Stimulated activated CD8-positive, alpha-beta memory T cell treated with anti-CD3 and anti-CD28 coated beads, Interleukin-15, amount 100 ng/mL, for 24 hours (primary cell): ENCODE measurements at places on chromosomes 5 and 9.
A peak's percentile ranks its signal among the peaks of the same experiment; 100 is the strongest.

DNA sequence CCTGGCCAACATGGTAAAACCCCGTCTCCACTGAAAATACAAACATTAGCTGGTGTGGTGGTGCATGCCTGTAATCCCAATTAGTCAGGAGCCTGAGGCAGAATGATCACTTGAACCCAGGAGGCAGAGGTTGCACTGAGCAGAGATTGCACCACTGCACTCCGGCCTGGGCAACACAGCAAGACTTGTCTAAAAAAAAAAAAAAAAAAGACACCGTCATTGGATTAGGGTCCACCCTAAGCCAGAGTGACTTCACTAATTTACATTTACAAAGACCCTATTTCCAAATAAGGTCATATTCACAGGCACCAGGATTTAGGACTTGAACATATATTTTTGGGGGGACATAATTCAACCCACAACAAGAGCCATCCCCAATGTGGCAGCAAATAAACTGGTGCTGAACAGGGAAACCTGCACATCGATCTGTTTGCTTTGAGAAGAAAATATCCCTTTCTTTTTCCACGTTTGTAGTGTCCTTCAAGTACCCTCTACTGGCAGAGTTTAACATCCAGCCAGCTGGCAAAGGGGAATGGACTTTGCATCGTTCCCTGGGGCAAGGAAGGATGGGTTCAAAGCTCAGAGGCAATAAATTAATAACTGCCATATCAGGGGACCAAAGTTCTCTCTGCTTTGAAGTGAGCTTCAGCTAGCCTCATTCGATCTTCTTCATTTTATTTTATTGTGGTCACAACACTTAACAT lies 3.7 kb upstream of the DNAJC25 start:
- DNase-seq, result no peak

DNA sequence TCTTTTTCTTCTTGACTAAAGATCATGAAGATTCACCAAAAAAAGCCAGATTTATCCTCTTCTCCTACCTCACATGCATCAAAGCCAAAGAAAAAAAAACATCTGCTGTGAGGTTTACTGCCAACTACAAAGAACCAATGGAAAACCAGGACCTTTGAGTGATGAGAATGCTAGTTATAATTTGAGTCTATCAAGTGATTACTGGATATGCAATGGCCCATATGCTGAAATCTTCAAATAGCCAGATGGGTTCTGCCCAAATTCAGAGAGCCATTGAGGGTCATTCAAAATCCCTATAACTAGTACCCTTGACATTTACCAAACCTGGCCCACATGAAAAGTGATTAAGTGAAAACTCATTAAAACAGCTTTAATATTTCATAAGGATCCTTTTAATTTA lies 78.4 kb upstream of the ACO1 start:
- DNase-seq, result no peak

DNA sequence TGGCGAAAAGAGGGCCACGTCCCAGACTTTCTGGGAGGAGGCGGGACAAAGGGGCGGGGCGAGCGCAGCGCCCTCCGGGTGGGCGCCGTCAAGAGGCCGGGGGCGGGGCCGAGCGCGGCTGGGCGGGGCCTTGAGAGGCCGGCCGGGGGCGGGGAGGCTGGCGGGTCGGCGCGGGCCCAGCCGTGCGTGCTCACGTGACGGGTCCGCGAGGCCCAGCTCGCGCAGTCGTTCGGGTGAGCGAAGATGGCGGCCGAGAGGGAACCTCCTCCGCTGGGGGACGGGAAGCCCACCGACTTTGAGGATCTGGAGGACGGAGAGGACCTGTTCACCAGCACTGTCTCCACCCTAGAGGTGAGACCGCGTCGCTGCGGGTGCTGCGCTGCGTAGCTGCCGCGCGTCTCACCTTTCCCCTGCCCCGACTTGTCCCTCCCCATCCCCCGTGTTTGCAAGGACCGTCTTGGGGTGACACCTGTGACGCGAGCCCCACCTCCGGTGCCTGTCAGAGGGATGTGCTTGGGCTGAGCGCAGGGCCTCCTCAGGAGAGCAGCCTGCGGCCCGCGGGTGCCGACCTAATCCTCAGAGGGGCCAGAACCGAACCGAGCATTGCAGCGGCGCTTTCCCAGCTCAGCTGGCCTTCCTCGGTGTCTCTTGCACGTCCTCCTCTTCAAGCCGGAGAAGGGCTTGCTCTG lies at the start of gene SNX2:
SNX2 (plus strand) TSS at position 220 of the 689 bp plus-strand sequence; CDS start at position 244, 24 bp downstream.
- DNase-seq, result peak; percentile 84

DNA sequence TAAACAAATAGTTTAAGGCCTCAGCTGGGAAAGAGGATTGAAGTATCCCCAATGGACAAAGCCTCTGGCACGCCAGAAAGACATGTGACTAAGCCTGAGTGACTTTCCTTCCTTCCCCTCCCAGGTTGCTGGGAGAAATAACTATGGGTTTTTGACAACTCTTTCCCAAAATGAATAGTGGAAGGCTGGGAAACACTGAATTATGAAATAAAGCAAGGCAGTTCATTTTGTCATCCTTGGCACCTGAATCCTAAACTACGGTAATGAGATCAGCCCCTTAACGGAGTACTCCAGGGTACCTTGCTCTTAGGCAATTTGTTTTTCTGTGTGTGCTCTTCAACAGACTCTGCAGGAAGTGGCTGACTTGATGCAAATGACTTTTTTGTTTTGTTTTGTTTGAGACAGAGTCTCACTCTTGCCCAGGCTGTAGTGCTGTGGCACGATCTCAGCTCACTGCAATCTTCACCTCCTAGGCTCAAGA lies 75.2 kb downstream of the LMNB1 start:
- no peak for DNase-seq

DNA sequence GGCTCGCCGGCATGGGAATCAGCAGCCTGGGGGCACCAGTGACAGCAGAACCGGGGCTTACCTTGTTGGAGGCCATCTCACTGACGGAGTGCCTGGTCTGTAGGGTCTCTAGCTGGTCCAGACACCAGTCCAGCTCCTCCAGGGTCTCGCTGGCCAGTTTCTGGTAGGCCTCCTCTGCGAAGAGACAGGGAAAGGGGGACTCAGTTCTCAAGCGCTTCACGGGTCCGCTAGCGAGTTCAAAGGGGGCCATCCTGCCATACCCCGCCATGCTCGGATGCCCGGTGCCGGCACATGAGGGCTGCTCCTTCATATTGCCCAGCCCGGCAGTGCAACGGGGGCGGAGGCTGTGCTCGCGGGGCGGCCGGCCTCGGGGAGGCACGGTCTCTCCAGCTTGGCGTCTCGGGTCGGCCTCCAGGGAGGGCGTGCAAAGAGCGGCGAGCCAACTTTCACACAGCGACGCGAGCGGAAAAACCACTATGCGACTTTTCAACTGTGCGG lies 456.0 kb downstream of the RAB3C start:
- no peak for DNase-seq

DNA sequence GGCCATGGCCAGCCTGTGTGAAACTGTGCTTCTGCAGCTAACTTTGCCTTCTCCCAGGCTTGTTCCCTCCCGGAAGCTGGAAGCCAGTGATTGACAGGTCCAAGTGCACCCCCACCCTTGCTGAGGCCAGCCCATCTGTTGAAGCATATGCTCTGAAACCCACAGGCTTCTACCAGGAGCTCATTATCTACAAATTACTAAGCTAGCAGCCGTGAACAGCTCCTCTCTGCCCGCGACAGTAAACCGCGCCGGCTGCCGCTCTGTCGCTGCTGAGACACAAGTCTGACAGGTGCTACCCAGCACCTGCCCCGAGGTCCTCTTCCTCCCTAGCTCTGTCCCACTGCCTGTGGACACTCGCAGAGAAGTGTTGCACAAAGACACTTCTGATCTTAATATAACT lies 490.9 kb downstream of the GADD45G start:
- DNase-seq, result no peak

DNA sequence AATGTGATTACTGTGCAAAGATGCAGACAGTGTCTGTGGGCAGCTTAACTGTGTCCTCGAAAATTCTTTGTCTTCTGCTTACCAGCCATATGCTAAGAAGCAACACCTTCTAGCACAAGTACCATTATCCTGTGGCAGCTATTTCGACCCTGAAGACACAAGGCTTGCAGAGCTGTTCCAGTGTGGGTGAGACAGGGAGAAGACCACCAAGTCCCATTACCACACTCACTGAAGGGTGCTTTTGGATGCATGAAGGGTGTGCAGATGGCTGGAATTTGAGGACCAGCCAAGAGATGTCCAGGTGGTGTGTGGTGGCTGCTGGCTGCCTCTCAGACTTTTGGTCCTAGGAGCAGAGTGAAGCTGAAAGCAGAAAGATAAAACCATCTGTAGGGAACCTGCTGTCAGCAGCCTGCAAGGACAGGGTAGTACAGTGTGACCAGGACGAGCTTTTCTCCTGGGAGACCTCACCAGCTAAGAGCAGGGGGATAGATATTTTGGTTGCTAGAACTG lies 161.8 kb downstream of the ICE1 start:
- DNase-seq, result no peak

DNA sequence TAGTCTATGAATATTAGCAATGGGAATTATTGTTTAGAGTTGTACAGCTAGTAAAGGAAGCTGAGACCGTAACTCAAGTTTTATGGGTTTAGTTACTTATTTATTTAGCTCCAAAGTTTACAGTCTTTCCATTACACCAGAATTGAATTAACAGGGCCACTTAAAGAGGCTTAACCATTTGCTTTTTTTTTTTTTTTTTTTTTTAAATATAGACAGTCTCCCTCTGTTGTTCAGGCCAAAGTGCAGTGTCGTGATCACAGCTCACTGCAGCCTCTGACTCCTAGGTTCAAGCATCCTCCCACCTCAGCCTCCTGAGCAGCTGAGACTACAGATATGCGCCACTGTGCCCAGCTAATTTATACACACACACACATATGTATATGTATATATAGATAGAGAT lies 1.4 kb upstream of the TTC1 start:
- no peak for DNase-seq

GRCh38 chr5:16963821-16964220 lies 27.7 kb upstream of the MYO10 start:
- no peak for DNase-seq

DNA sequence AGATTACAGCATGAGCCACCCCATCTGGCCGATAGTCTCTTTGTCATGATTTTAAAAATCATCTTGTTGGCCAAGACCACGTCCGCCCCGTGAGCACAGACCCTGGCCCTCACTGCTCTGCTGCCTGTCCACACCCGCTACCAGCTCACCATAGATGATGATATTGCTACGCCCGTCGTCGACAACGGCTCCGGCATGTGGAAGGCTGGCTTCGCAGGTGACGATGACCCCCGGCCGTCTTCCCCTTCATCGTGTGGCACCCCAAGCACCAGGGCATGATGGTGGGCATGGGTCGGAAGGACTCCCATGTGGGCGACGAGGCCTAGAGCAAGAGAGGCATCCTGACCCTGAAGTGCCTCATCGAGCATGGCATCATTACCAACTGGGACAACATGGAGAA lies 76.5 kb downstream of the KDM4C start:
- DNase-seq, result no peak

GRCh38 chr9:17906176-17906840 lies 327.4 kb downstream of the SH3GL2 start:
- no peak for DNase-seq

- DNase-seq, result no peak
Observed at GRCh38 chr5:151581347-151581746, 9.8 kb downstream of the FAT2 start.

DNA sequence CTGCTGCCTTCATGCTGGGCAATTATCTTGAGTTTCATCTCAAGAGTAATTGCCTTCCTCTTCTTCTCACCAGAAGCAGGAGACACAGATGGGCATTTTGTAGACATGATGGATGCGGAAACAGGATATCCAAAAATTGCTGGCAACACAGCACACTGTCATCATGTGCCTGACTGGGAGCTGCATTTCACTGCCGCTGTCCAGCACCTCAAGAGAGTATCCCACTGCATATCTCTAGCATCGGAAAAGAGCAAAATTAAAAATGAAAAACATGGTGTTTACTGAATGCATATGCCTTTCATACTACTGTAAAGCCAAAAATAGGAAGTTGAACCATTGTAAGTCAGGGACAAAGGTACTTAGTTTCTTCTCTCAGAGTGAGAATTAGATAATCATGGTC lies 210.7 kb downstream of the MAN2A1 start:
- DNase-seq, result no peak

DNA sequence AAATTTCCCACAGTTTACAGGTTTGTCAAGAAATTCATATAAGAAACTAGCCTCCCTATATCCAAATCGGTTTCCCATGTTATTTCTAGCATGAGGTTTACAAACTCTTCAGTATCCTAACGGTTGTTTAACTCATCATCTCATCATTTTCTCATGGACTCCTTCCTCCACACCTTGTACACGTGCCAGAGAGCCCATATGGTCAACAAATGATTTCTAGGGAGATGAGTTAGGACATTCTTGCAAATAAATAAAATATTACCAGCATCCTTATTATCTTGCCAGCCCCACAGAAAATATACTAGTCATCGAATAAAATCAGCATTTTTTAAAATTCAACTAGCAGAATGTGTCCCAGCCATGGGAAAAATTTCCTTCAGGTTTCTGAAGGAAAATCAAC lies 285.2 kb downstream of the EBF1 start:
- no peak for DNase-seq

- no peak for DNase-seq
Observed at GRCh38 chr9:95053611-95054570, 263.6 kb downstream of the FANCC start.

GRCh38 chr5:148491015-148491792 lies 107.4 kb downstream of the FBXO38 start:
- no peak for DNase-seq

- no peak for DNase-seq
Observed at GRCh38 chr9:123725389-123725788, 204.5 kb downstream of the DENND1A start.

- no peak for DNase-seq
Observed at GRCh38 chr9:104740621-104741020, 6.9 kb upstream of the NIPSNAP3A start.

DNA sequence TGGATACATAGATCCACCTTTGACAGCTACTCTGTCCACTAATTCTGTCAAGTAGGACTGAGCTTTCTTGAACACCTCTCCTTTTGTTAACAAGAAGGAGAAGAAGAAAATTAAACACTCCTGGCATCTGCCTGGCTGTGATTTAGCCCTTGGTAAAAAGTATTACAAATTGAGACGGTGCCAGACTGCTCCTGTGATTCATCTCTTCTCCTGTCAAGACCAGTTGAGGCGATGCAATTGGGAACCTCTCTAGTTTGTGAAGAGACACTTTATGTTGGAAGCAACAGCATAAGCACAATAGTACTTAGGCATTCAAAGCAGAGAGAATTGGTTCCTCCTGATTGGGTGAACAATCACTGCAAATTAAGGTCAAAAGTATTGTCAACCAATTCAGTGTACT lies 72.7 kb downstream of the GHR start:
- no peak for DNase-seq
